ENCODE measurements at places on chromosomes 6 and 20. TPM values are rescaled to one million over a fixed set of nuclear protein-coding genes. Genes with fewer than 3 reads are reported as not detected.

Gene CD164
- 123 TPM for total RNA-seq

Gene PHF20
- total RNA-seq, result 47.2 TPM

Gene CLDN20
- not detected for total RNA-seq

Gene PRL
- not detected for total RNA-seq

Gene HLA-C
- 110 TPM for total RNA-seq

Gene CPXM1
- not detected for total RNA-seq

Gene DPPA5
- not detected for total RNA-seq

DNA sequence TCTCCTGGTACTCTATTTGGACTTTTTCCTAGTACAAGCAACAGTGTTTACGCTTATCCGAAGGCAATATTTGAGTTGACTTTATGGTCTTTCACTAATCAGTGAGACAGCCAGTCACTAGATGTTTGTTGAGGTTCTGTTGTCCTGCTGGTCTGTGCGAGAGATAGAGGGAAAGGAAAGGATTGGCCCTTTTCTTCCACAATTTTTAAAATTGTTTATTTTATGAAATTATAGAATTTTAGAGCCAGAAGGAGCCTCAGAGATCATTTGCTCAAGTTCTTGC, 44.4 kb downstream of the MAP3K4 start:
- no peak for DNase-seq

DNA sequence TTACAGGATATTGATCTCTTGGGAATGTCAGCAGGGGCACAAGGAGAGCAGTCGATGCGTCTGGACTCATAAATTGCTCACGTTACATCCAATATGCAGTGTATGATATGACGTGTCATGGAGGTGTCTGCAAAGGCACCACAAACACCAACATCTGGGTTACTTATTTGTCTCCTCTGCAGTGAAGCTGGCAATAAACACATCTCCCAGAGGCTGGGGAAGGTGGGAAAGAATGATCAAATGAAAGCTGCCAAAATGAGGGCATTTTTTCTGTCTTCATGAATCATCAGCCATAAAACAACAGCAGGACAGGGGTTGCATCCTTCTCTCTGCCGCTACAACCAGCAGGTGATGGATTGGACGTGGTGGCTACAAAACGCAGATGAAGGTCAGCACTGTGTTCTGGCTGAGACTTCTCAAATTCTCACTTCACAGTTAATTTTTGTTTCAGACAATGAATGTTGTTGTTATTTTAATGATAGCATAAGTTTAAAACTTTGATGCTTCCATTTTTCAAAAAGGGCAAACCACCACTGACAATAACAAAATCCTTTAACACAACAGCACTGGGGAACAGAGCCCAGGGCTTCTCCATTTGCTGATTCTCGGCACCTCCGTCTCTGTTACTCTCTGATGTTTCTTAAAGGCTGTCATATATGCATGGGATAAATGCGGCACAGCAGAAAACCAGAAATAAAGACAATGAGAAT, 47.5 kb downstream of the ERMARD start:
- no peak for DNase-seq

DNA sequence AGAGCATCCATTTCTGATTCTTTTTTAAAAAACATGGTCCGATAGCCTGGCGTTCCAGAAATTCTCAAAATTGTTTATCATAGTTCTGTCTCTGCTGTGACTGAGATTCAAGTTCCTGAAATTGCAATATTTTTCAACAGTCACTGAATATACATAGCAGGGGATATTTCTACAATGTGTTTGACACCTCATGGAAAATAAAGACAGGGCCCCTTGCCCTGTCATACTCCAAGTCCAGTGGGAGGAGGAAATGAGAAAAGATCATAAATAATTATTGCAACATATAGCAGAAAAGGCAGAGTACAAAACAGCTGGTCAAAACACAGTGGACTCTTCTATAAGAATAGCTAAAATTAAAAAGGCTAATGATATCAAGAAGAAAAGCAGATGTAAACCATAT, 234.8 kb upstream of the SPTLC3 start:
- DNase-seq, result no peak

DNA sequence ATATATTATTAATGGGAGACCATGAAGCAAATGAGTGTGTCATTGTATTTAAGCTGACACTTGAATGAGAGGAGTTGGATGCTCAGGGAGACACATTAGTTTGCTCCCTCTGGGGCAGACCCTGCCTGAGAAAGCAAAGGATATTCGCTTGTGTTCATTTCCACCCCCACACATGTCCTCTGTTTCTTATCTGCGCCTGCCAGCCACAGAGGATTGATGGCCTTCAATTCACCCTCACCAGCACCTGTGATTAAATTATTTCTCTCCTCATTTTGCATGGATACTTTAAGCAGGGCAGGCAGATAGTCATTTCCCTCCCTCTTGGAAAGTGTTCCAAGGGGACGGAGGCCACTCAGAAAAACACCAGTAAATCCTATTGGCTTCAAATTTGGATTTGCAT, 185.2 kb upstream of the GMDS start:
- no peak for DNase-seq

DNA sequence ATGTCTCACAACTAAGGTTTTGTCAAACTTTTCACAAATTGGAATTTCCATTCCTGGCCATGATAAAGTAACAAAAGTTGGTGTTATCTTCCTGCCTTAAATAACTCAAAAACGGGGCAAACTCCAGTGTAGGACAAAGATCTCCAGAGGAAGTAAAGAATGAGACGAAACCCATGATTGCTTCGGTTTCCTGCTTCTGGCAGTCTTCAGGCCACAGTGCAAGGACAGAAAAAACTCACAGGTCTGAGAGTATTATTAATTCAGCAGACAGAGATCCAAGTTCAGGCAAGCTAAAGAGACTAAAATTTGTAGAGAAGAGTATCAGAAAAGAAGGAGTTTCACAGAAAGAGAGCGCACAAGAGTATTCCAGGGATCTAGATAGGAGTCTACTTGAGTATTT, 64.8 kb upstream of the RCAN2 start:
- no peak for DNase-seq

DNA sequence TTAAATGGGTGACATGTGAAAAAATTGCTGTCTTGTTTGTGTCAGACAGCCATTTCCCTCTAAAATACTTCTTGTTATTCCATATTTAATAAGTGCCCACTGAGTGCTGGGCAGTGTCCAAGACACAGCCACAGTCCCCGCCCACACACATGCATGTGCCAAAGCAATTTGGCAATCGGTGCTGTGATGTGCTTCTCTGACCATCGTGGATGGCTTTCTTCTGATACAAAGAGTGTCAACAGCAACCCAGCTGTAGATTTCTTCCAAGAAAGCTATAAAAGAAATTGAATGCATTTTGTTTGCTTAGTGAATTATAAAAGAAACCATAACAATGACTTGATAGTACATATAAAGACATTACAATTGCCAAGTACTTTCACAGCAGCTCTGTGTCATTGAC, 140.5 kb upstream of the ATXN1 start:
- DNase-seq, result peak; percentile 21

DNA sequence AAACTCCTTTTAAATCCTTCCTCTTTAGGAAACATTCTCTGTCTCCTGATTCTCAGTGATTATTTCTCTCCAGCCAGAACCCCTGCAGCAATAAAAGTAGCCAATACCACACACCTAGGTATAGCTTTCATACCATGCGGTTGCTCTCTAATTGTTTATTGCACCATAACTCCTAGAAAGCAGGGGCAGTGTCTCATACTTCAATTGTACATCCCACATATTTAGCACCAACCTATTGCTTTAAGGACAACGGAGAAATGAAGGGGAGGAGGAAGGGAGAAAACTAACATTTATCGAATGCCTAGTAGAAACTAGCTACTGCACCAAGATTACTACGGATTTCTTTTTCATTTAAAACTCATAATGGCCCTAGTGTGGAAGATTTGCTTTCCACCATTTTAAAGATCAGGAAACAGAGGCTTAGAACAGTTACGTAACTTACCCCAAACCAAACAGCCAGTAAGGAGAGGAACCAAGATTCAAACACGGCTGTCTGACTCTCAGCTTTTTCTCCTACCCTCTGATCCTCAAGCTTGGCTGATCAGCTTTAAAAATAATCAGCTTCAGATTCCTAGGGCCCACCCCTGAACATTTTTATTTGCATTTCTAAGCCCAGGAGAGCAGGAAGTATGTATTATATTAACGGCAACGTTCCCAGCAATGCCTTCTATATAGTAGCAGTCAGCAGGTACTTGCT, 43.4 kb upstream of the ATXN1 start:
- no peak for DNase-seq

GRCh38 chr20:20719411-20719810, 7.0 kb upstream of the RALGAPA2 start:
- DNase-seq, result no peak

DNA sequence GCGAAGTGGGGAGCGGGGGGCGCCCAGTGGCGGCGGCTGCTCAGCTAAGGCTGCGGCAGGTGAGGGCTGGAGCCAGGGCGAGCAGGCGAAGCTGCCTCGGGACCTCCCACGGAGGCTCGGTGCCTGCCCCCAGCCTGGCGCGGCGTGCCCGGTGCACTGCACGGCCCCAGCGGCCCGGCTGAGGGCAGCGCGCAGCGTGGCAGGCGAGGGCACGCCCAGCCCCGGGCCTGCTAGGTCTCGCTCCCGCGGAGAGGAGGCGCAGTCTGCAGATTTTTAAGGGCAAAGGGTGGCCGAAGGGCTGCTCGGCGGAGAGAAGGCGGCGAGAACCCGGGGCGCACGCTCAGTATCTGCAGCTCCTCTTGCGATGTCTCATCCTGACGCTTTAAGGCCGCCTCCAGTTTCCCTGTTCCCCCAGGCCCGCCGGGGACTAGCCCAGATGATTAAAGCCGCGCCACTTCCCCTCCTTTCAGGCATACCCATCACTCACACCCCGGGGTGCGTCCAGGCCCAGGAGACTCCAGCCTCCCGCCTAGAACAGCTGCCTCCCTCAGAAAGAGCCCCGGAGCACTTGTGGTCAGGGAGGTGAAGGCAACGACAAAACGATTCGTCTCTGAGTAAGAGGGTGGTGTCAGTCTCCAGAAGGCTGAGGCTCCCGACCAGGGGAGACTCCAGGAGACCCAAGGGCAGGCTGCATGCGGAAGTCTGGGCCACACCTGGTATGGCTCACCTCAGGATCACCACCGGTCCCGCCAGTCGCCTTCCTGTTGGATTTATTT, at the start of gene FERMT1:
FERMT1 (minus strand) TSS at position 158 of the 776 bp plus-strand sequence. CDS start 3,476 bp downstream, outside the sequence.
- peak; percentile 89 for DNase-seq

DNA sequence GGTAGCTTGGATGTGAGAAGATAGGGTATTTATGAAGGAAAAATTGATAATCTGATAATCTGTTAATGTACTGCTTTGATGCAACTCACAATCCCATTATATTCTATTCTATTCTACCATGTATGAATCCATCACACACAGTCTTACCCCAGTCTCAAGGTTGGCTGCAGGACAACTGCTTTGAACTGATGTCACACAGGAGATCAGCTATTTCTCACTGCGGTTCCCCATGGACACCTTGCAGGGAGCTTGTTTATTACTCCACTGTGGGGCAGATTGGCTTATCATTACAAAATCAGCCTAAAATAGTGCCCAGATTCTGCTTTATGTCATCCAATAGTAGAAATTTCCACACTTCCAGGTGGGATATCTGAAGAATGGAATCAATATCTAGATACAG, 61.0 kb upstream of the HS3ST5 start:
- DNase-seq, result no peak

GRCh38 chr6:2387445-2387844, 142.0 kb upstream of the GMDS start:
- no peak for DNase-seq

- no peak for DNase-seq
These were observed 401.0 kb downstream of the CDC5L start for GRCh38 chr6:44788387-44788981.

DNA sequence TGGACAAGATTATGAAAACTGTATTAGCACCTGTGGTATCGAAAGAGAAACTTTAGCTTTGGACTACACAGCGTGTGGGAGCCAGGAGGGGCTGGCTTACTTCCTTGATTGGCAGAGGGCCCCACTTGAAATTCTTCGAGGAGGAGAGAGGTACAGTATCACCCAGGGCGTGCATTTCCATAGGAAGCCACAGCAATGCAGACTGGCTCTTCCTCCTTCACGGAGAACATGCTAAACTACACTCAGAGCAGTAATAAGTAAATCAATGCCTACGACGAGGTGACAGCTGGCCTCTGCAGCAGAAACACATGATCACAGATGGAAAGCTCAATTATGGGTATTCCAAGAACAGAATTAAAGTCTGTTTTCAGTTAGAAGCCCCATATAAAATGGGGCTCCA, 44.2 kb downstream of the MYLK4 start:
- DNase-seq, result no peak

DNA sequence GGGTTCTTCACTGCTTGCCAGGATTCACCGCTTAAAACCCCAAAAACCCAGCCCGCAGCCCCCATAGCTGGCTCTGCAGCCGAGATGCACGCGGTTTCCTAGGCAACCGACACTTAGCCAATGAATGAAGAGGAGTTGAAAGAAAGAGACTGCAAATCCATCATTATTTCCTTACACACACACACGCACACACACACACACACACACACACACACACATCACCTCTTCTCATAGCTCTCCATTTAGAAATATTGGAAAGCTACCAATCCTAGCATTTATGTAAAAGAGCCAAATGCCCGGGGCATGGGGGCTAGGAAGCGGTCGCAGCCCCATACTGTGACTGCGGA, 3.4 kb upstream of the TUBB2B start:
- DNase-seq, result peak; percentile 39

GRCh38 chr6:157996918-157997702, 15.4 kb downstream of the SYNJ2 start:
- no peak for DNase-seq

- DNase-seq, result no peak
These were observed 31.6 kb downstream of the DSE start for GRCh38 chr6:116402108-116402937.

DNA sequence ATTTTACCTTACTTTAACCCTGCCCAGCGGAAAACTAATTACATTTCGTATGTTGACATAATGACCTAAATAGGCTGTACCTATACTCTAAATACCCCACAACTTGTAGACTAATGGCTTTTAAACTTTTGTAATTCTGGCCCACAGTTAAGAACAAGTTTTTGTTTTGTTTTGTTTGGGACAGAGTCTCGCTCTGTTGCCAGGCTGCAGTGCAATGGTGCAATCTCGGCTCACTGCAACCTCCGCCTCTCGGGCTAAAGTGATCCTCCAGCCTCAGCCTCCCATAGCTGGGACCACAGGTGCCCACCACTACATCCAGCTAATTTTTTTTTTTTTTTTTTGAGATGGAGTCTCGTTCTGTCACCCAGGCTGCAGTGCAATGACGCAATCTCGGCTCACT, 5.7 kb upstream of the SASH1 start:
- DNase-seq, result no peak

- DNase-seq, result no peak
These were observed 9.3 kb upstream of the DTD1 start for GRCh38 chr20:18578581-18578980.

- DNase-seq, result peak; percentile 84
These were observed 125.8 kb downstream of the MCHR2 start for GRCh38 chr6:99868074-99868702.

Measured in HT-29 (cell line).